ENCODE measurements at places on chromosomes 16 and 17.

- no peak for DNase-seq
These were observed 28.9 kb downstream of the WFDC1 start for GRCh38 chr16:84323606-84324005.

DNA sequence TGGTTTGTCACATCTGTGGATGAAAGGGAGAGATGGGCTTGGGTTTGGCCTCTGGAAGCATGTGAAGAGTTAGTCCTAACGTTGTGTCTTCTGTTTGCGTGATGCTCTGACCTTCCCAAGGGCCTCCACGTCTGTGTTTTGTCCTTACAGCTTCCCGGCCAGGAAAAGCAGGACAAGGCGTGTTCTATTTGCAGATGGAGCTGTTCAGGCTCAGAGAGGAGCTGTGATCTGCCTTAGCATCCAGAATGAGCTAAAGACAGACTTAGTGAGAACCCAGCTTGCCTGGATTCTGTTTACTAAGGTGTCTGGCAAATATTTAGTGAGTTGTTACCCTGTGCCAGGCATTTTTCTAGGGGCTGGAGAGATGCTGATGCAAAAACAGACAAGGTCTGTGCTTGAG is 282.1 kb downstream of the CBLN1 start:
- no peak for DNase-seq

DNA sequence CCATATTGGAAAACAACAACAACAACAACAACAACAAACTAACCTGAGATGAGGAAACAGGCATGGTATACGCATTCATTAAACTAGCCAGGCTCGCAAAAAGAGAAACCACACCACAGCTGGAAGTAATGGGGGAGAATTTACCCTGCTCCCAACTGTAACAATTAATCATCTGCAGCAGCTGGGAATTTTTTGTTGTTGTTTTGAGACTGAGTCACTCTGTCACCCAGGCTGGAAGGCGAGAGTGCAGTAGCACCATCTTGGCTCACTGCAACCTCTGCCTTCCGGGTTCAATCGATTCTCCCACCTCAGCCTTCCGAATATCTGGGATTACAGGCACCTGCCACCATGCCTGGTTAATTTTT is 16.3 kb downstream of the PRPSAP1 start:
- DNase-seq = no peak

GRCh38 chr16:68065716-68066305 is 19.4 kb upstream of the NFATC3 start:
- no peak for DNase-seq

- DNase-seq = no peak
These were observed 80.6 kb downstream of the OR1D5 start for GRCh38 chr17:2982854-2983253.

- DNase-seq = no peak
These were observed 34.7 kb upstream of the MSI2 start for GRCh38 chr17:57221366-57222350.

DNA sequence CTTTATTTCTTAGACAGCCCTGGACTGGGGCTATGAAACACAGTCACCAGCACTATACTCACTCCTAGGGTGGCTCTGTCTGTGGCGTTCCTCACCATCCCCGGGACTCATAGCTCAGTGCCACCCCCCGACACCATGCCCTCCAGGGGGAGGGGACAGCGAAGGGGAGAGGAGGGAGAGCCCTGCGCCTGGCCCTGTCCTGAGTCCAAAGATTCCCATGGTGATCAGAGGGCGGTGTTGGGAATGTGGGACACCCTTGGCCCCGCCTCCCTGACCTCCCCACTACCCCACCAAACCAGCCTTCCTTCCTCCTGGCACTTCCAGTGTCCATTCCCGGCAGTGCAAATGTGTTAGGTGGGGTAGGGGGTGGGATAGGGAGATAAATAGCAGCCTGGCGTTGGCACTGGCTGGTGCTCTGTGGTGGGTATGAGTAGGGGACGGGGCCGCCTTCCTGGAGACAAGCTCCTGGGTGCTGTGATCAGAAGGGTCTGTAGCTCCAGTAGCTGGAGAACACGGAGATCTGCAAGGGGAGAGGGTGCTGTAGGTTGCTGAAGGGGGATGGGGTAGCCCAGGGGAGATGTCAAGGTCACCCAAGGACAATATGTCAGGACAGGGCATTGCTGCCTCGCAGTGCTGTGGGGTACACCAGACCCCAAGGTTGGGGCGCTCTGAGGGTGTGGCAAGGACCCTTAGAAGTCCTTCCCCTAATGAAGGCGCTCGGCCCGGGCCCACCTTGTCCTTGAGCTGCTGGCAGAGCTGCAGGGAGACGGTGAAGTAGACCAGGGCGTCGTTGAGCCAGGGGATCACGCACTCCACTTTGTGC is 2.0 kb downstream of the SMIM22 start:
- no peak for DNase-seq

GRCh38 chr17:29145289-29146073 is 34.7 kb downstream of the MYO18A start:
- DNase-seq = no peak

DNA sequence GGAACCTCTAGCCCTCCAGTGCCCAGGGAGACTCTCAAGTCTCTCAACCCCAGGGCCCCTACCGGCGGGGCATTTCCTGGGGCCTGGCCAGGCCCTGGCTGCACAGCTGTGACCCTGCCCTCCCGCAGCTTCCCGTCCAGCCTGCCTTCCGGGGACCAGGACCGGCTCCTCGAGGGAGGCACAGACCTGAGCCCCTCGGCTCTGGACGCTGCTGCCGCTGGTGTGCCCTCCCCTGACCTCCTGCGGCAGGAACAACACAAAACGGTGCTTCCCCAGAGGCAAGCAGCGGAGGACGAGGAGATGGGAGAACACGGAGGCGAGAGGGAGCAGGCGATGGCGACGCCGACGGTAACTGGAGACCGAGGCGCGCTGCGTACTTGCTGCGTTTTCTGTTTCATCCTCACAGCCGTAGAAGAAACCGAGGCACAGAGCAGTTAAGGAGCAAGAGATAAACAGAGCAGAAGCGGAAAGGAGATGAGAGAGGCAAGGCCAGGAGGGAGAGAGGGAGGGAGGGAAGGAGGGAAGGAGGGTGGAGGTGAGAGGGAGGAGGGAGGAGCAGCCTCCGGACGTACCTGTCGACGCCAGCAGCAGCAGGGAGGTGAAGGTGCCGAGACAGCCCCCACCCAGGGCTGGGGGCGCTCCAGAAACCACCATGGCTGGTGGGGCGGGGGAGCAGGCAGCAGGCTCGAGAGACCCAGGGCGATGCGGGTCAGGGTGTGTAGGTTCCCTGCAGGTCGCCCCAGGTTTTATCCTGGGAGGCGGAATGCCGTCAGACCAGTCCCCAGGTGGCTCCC is at the start of gene PRSS22:
TSS of gene PRSS22 (minus strand) at position 720 of the 794 bp plus-strand sequence. CDS start at position 654, 66 bp downstream.
- no peak for DNase-seq

DNA sequence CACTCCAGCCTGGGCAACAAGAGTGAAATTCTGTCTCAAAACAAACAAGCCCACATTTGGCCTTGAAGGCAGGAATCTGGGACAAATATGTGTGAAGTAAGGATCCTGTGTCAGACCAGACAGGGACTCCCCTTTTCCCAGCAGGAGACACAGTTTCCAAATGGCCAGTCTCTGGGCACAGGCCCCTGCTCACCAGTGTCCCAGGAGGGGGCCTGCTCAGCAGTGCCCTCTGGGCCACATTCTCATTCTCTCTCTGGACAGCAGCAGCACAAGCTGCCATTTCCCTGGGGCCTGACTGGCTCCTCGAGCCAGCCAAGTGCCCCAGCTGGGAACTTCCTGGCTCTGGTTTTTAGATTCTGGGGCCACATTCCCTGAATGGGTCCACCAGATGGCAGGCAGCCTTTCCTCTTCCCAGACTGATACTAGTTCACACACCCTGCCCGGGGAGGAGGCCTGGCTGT is 11.7 kb upstream of the MNT start:
- DNase-seq = no peak

DNA sequence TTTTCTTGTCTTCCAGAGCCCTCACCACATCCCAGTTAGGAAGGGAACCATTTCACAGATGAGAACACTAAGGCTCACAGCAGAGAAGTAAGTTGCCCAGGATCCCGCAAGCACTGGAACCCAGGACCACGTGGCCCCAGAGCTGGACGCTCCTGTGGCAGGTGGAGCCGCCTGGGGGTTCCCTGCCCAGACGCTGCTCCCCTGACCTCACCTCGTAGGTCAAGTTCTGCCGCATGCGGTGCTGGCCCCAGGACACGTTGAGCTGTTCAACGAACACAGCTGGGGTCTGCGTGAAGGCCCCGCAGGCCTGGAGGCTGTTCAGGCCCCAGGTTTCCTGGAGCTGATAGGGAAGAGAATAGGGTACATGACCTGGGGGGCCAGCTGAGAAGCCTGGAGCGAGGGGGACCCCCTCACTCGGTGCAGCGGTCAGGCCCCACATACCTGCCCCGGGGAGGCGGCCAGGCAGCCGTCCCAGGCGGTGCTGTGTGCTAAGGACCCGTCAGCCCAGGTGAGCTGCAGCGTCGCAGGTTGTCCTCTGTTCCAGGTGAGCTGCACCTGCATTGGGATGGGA is 54.1 kb downstream of the RMI2 start:
- DNase-seq = peak; percentile 18

DNA sequence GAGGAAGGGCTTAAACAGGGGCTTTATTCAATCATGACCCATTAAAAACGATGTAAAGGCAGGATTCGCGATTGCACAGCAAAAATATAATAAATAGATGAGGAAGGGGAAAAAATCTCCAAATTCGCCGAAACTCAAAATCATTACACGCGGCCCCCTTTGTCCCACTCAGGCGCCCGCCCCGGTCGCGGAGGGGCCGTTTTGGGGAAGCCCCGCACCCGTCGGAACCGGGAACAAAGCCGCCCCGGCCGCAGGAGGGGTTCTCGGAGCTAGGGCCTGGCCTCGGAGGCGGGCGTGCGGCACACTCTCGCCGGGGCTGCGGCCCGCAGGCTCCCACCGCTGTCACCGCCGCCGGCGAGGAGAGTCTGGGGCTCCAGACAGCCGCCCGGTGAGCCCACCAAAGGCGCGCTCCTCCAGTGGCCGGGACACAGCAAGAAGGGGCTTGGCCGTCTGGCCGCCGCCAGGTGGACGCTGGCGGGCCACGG is 521 bp downstream of the C16orf87 start:
- no peak for DNase-seq

DNA sequence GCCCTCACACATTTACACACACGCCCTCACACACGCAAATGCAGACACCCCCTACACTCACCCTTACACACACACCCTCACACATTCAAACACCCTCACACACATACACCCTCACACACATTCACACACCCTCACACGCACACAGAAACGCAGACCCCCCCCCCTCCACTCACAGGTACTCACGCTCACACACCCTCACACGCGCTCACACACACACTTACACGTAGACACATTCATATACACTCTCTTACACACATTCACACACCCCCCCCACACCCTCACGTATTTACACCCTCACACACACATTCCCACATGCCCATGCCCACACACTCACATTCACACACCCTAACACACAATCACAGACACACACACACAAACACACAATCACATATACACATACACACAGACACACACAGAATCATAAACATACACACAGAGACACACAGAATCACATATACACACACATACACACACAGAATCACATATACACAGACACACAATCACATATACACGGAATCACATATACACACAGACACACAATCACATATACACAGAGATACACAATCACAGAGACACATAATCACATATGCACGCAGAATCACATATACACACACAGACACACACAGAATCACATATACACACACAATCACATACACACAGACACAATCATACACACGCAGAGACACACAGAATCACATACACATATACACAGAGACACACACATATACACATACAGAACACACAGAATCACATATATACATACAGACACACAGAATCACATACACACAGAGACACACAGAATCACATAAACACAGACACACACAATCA is 250.1 kb upstream of the RPL38 start:
- DNase-seq = no peak

GRCh38 chr17:61011251-61011650 is 333.6 kb downstream of the BCAS3 start:
- DNase-seq = no peak
